ENCODE measurements at places on chromosomes 1 and 21. TPM values are rescaled to one million over a fixed set of nuclear protein-coding genes. Genes with fewer than 3 reads are reported as not detected.

Gene S100A9
- total RNA-seq, result not detected

- DNase-seq, result peak; percentile 43
Measured at GRCh38 chr1:227395426-227396028, 77.2 kb upstream of the CDC42BPA start.

GRCh38 chr1:9746651-9747050 is 77.1 kb downstream of the CLSTN1 start:
- no peak for DNase-seq

DNA sequence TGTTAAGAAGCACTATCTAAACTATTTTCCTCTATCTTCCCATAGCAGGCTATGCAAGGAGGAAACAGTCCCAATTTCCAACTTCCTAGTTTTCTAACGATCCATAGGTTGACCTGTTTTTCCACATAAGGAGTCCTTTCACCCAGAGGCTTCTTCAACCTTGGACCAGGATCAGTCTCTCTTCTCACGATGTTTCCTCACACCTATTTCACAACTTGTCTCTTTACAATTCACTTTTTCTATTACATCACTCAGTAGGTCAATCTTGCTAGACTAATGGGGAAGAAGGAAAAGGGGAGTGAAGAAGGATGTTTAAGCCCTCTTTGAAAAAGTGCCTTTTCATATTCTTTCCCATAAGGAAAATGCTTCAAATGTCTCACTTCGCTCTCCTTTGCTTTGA is 15.9 kb downstream of the PALMD start:
- peak; percentile 70 for DNase-seq

DNA sequence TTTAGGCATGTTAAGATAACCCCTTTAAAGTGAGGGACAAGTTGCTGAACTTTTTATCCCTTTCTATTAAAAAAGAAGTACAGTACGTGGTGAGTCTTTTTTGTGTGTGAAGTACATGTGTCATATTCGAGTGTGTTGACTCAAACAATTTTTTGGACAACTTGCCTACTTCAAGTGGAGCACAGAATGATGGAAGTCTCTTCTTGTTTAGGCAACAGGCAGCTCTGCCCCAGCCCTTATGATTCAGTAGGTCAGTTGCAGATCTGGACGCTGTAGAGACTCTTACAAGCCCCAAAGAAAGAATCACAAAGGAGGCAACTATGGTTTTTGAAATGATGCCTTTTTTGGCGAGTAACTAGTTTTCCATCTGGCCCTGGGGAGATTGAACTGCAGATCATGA is 14.4 kb upstream of the ZFP69B start:
- DNase-seq, result no peak

Data from fibroblast of villous mesenchyme (primary cell).